NCI-H82 (cell line): ENCODE measurements at places on chromosomes 5 and 9.

DNA sequence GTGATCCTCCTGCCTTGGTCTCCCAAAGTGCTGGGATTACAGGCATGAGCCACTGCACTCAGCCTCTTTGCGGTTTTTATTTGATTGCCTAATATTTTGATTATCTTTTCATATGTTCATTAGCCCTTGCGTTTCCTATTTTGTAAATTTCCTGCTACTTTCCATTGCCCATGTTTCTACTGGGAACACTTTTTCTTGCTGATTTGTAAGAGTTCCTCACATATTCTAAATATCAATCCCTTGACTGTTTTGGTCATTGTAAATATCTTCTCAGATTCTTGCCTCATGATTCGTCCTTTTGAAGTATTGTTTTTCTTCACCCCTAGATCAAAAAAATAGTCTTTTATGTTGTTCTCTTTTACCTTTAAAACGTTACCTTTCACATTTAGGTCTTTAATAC is 37.9 kb upstream of the TTC1 start:
- no peak for DNase-seq

DNA sequence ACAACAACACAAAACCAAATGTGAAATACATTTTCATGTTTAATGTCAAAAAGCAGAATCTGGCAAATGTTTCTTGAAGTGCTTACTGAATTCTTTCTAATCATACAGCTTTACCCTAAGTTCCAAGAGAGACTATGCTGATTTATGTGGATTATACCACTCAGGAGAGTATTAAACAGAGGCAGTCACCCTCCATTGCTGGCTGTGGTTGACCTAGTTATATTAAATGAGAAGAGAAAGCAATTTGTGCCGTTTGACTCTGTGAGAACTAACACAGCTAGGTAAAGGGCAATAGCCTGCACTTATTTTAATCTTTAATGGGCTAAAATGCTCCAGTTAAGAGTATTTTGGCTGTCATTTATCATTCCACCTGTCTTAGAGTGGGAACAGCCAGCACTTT is 62.6 kb downstream of the ELL2 start:
- DNase-seq: peak; percentile 13

GRCh38 chr5:153672347-153673090 is 182.0 kb downstream of the GRIA1 start:
- no peak for DNase-seq

DNA sequence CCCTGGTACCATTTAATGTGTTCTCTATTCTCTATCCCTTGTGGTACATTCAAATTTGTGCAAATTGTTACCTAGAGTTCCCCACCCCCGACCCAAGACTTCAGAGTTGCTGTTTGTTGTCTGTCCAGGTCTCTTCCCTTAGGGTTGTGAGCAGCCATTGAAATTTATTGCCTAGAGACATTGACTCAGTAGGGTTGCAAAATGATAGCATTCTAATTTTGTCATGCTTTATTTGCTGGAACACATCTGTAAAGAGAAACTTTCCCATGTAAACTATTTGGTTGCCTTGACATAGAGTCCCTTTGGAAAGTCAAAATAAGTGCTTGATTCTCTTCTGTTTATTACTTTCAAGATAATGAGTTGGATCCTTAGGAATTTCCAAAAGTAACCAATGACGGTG is 91.7 kb upstream of the KLF9 start:
- no peak for DNase-seq

DNA sequence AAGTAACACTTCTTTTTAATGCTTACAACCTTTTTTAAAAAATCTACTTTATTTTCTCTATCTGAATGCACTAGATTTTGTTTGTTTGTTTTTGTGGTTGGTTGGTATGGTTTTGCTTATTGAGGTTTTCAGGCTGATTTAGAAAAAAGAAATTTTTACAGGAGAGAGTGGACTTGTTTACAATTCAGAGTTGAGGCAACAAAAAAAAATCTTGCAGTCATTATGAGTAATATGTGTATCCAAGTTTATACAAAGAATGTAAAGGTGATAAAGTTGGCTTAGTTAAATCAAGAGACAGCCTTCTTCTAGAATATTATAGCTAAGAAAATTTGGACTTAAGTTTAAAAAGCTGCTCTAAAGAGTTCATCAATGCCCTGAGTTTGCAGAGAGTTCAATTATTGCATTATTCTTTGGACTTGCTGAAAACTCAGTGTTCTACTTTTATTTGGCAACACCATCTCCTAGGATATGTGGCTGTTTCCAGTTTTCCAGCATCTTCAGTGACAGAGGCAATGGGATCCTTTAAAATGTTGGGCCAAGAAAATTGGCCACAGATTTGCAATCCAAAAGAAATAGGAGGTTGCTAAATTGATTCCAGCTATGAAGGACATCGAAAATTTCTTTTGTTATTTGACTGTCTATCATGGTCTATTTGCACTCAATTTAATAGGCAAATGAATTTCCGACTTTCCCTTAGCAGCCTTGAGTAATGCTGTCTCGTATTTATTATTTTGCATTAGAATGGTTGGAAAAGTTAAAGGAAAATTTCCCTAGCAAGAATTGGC is 10.7 kb downstream of the STK32A start:
- no peak for DNase-seq

DNA sequence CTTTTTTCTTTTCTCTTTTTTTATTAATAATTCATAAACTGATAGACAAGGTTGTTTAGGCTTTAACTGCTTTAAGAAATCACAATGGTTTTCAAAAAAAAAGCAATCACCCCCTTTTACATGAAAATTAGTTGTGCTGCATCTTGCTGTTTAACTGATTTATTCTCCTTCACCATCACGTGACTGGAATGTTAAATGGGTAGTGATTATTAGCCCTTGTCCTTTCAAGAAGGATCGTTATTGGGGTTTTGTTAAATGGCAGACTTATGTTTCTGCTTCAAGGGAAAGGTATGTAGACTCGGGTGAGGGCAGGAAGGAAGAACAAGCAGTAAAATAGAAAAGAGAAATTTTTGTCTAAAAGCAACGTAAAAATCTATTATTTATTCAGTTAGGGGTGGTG is 175.6 kb upstream of the TLE4 start:
- DNase-seq: no peak

- DNase-seq: no peak
These were observed 78.2 kb downstream of the EFNA5 start for GRCh38 chr5:107592515-107592914.

GRCh38 chr5:170149206-170149515 is 43.5 kb downstream of the FOXI1 start:
- no peak for DNase-seq

DNA sequence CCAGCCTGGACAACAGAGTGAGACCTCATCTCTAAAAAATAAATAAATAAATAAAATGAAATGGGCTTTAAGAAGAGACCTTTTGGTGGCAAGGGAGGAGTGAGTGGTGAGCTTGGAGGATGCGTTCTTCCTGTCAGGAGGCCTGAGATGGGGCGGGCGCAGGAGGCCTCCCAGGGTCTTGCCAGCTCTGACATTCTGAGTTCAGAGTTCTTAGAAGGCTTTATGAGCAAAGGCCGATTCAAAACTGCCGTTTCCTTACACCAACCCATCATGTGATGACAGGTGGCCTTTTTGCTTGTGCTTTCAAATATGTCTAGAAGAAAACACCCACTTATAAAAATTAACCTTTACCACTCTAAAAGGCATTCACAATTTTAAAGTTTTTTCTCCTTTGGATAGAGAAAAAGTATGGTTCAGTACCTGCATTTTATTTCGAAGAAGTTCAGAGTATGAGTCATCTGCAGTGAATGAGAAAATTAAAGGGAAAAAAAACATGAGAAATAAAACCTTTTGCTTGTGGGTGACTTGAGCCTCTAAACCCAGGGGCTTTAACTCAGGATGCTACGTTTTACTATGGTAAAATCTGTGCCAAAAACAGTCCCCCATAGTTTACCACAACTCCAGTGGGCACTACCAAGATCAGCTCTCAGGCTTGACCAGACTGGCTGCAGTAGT is 157.4 kb upstream of the OTULINL start:
- DNase-seq: no peak

DNA sequence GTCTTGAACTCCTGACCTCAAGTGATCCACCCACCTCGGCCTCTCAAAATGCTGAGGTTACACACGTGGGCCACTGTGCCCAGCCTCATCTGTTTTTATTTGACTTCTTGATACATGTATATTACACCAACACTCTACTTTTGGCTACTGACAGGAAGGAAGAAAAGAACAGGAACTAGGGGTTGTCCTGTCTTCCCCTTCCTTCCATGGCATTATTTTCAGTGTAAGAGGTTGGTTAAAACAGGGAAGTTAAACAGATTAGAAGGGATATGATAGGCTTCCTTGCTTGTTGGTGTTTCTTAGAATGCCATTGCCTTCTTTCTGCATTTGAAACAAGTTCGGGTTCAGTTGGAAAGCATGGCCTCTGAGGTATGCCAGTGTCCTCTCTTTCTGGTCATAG is 312.8 kb downstream of the NDUFS4 start:
- no peak for DNase-seq

DNA sequence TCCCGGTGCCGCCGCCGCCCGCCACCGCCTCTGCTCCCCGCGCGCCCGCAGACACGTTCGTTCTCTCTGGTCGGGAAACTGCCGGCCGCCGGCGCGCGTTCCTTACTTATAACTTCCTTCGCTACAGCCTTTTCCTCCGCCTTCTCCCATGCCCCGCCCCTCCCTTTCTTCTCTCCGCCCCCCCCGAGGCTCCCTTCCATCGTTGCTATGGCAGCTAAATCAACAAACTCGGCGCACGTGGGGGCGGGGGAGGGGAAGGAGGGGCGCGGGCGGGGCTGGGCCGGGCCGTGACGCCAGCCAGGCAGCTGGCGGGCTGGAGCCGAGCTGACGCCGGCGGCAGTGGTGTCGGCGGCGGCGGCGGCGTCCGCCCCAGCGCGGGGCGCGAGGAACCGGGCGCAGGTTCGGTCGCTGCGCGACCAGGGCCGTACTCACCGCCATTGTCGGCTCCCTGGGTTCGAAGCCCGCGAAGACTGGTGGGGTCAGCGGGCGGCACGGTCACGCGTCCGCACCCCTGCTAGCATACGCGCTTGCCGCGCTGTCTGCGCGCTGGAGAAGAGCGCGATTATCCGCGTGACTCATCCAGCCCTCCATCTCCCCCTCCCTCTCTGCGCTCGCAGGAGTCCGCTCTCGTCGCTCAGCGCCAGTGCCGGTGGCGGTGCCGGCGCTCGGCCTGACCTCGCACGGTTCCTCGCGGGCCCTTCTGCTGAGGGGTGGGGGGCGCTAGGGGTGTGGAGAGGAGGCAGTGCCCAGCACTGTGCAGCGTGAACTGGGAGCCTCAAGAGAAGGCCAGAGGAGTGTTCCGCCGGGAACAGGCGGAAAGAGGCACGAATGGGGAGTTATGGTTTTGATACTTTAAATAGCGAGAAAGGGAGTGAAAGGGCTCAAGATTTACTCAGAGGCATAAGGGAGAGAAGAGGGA is at the start of gene KLF4:
KLF4 (minus strand) TSS at position 83 of the 919 bp plus-strand sequence. CDS start 597 bp downstream, outside the sequence.
- DNase-seq: peak; percentile 95

GRCh38 chr5:124580925-124581737 is 165.3 kb downstream of the ZNF608 start:
- no peak for DNase-seq

DNA sequence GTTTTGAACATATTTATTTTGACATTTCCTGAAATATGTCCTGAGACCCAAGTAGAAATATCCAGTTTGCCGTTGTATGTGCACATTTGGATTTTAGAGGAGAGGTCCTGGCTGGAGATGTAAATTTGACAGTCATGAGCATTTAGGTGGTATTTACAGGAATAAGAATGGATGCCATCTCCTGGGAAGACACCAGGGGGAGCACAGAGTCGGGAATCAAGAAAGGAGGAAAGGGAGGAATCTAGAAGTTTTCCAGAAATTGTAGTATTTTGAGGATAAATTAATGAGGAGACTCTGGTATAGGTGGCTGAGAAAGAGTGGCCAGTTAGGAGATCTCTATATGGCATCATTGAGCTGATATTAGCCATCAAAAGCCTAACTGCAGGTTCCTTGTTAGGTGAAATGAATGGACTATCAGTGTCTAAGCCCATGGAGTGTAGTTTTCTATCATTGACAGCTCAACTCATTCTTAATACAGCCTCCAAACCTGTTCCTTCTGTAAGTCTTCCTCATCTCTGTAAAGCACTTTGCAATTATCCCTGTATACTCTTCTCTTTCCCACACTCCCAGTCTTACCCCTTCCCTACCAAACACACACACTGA is 7.2 kb downstream of the GAPT start:
- DNase-seq: peak; percentile 56

GRCh38 chr5:59134471-59135163 is 551.7 kb downstream of the RAB3C start:
- no peak for DNase-seq

- no peak for DNase-seq
These were observed 28.4 kb downstream of the STC2 start for GRCh38 chr5:173299820-173300219.

DNA sequence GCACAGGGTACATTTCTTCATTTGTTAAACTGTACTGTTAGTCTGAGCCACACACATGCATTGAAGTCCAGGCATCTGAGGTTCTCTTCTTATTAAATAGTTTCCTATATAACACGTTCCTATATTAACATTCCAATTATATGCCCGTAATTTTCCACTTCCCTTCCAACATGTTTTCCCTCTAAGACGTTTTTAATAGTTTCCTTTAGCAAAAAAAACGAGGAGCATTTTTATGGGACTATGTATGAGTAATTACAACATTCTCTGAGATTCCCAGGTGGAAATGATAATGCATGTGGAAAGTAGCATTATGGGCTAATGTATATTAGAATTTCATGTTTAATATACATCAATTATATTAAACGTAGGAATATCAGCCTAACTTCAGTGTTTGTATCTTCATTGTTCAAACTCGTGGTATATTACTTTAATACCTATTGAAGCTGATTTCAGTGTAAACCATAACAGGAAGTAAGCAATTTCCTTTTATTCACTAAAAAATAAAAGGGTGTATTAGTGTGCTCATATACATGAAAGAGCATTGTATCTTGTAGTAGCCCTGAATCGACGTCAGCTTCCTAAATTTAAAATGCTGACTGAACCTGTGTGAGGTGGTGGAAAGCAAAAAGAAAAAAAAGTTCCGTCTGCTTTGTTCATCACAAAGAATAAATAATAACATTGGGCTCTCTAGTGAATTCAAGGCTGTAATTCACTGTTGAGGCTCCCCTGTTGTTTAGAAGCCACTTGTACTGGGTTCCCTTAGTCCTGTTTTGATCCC is 11.3 kb downstream of the SMARCA2 start:
- DNase-seq: no peak

GRCh38 chr9:77440057-77440456 is 208.1 kb downstream of the GNA14 start:
- DNase-seq: no peak

GRCh38 chr5:37208883-37209797 is 40.0 kb downstream of the CPLANE1 start:
- no peak for DNase-seq
